ENCODE measurements at places on chromosomes 16 and 17.

- DNase-seq: no peak
Measured at GRCh38 chr16:9016824-9017223, 53.1 kb upstream of the USP7 start.

GRCh38 chr16:13906168-13907089, 13.5 kb upstream of the ERCC4 start:
- DNase-seq: no peak

GRCh38 chr17:54860617-54861470, 39.8 kb upstream of the TOM1L1 start:
- no peak for DNase-seq

GRCh38 chr16:23945243-23945642, 109.5 kb downstream of the PRKCB start:
- no peak for DNase-seq

GRCh38 chr17:70049801-70050591, 25.0 kb upstream of the KCNJ16 start:
- no peak for DNase-seq

DNA sequence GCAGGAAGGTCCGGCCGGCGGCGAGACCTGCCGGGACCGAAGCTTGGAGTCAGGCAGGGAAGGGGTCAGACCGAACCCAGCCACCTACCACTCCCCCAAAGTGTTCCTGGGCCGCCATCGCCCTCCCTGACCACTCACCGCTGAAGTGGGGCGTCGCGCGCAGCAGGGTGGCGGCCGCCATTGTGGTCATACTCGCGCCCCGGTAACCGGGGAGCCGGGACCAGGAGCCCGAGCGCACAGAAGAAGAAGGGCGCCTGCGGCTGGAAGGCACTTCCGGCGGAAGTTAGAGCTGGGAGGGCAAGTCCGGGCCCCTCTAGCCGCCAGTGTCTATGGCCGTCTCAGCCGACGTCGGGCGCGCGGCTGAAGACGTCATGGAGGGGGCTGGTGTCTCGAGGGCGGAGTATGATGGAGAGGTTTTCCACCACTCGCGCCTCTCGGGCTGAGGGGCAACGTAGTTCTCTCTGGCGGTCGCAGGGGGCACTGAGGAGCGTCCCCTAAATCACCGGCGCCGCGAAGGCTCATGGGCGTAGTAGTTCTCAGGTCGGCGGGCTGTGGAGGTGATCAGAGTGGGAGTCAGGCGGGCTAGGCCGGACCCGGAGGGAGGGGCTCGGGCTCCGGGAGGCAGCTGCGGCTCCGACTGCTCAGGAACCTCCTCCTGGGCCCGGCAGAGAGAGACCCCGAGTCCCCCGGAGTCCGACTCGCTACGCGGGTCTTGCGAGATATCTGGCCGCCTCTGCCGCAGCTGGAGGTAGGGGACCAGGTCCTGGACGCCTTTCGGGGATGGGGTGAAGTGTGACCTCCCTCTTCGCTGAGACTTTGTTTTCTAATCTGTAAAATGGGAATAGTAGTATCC, at the start of gene TUFM:
TSS of gene TUFM (minus strand) at position 269 of the 853 bp plus-strand sequence. CDS start at position 190, 79 bp downstream.
- DNase-seq: peak; percentile 95

DNA sequence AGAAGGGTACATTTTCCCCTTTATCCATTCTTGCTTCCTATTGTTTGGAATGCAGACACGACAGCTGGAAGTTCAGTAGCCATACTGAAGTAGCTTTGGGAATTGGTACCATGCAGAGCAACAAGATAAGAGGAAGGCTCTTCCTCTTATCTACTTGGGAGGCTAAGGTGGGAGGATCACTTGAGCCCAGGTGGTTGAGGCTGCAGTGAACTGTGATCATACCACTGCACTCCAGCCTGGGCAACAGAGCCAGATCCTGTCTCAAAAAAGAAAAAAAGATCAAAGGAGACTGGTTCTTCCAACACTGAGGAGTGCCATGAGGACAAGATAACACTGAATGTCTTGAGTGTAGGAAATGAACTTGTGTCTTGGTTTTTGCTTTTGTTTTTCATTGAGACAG, 16.0 kb upstream of the RANGRF start:
- no peak for DNase-seq

DNA sequence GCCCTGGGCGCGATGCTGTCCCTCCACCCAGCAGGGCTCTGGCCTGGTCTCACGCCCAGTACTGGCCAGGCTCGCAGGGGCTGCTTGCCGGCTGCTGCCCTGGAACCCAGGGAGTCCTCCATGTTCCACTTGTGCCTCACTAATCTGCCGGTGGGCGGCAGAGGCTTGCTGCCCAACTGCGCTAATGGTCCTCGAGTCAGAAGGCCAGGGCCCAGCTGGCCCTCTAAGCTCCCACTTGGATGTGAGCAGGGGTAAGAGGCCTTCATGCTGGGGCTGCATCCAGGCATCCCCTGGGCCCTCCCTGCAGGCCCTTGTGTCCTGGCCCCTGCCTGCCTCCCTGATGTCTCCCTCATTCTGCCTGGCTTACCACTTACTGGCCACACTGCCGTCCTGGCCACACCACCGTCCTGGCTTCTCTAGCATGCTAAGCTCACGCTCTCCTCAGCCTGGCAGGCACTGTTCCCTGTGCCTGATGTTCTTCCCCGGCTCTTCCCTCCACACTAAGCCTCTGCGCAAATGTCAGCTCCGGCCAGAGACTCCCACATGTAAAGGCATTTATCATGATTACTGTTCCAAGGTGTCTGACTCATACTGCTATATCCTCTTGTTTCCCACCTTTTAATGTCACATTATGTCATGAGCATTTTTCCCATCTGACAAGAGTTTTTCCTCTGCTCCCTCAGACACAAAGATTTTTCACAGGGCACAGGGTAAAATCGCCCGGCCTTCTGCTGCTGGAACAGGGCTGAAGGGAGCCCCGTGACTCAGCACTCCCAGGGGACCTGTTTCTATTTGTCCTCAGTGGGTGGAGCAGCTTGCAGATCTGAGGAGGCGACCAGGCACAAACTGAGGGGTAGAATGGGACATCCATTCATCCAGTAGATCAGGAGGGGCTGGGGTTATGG, 15.9 kb downstream of the B9D1 start:
- no peak for DNase-seq

GRCh38 chr17:72501404-72502370, 380.9 kb downstream of the SOX9 start:
- no peak for DNase-seq

GRCh38 chr17:74763565-74764387, 12.4 kb downstream of the NAT9 start:
- no peak for DNase-seq

GRCh38 chr17:64707050-64707591, 45.0 kb upstream of the SMURF2 start:
- no peak for DNase-seq

- no peak for DNase-seq
Measured at GRCh38 chr16:11233727-11234376, 22.2 kb downstream of the SOCS1 start.

DNA sequence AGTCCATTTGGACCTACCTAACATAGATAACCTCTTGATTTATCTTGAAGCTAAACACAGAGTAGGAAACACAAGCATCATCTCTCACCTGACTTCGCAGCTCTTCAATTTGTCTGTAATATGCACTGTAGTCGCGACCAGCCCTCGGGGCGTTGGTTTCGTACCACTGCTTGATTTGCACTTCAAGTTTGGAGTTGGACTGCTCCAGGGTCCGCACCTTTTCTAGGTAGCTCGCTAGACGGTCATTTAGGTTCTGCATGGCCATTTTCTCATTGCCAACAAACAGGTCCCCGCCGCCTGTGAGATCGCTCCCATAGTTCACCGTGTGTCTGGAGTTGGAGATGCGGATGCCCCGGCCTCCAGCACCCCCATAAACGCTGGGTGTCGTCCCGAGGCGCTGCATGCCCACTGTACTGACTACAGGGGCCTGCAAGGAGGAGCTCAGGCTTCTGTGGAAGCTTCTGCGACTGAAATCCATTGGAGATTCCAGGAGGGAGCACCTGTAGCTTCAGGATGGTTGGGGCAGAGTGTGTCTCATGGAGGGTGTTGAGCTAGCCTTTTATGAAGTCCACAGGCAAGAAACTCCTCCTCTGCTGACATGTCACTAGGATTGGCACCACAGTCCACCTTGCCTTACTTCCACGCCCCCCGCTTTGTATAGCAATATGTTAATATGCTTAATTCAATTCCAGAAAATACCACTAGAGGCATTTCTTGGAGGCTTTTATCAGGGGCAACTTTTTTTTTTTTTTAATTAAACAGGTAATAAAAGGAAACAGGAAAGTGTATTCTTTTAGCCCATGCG, at the start of gene KRT20:
TSS of gene KRT20 (minus strand) at position 535 of the 805 bp plus-strand sequence. CDS start at position 478, 57 bp downstream.
- DNase-seq: no peak

DNA sequence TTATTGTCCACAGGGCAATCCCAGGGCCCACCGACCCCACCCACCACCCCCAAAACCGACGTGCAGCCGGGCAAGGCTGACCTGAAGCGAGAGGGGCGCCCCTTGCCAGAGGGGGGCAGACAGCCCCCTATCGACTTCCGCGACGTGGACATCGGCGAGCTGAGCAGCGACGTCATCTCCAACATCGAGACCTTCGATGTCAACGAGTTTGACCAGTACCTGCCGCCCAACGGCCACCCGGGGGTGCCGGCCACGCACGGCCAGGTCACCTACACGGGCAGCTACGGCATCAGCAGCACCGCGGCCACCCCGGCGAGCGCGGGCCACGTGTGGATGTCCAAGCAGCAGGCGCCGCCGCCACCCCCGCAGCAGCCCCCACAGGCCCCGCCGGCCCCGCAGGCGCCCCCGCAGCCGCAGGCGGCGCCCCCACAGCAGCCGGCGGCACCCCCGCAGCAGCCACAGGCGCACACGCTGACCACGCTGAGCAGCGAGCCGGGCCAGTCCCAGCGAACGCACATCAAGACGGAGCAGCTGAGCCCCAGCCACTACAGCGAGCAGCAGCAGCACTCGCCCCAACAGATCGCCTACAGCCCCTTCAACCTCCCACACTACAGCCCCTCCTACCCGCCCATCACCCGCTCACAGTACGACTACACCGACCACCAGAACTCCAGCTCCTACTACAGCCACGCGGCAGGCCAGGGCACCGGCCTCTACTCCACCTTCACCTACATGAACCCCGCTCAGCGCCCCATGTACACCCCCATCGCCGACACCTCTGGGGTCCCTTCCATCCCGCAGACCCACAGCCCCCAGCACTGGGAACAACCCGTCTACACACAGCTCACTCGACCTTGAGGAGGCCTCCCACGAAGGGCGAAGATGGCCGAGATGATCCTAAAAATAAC, 3.0 kb downstream of the SOX9 start:
- no peak for DNase-seq

GRCh38 chr16:86381491-86381890, 128.8 kb upstream of the FOXF1 start:
- DNase-seq: no peak

GRCh38 chr16:356741-357140, 4.2 kb upstream of the AXIN1 start:
- DNase-seq: no peak

DNA sequence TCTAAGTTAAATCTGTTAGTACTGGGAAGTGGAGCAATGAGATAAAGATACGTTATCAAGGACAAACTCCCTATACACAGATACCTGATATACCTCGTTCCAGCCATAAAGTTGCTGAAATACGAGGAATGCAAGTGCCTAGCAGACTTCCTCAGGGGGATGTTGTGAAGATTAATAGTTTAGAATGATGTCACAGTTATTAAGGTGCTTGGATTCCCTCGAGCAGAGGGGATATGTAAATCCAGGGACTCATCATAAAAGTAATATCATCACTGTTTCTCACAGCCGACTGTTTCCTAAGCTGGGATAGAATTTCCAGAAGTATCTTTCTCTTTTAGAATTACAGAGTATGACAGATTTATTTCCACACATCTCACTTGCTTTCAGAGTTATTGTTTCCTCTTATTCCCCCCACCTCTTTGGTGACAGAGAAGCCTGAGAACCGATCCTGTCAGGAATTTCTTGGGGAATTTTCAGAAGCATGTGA, 28.4 kb upstream of the ZFHX3 start:
- no peak for DNase-seq

DNA sequence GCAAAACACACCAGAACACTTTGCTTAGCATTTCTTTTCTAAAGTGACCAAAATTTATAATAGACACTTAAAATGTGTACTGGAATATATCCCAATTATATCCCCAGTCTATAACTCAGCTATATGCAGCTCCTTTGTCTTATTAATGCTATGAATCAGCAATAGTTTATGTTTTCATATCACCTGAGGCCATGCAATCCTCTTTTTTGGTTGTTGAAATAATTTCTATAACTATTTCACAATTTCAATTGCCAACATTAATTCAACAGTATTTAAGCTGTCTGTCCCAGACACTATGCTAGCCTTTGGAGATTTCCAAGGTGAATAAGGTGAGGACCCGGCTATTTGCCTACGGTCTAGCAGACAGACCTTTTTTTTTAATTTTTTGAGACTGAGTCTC, 17.2 kb upstream of the BMERB1 start:
- DNase-seq: no peak

DNA sequence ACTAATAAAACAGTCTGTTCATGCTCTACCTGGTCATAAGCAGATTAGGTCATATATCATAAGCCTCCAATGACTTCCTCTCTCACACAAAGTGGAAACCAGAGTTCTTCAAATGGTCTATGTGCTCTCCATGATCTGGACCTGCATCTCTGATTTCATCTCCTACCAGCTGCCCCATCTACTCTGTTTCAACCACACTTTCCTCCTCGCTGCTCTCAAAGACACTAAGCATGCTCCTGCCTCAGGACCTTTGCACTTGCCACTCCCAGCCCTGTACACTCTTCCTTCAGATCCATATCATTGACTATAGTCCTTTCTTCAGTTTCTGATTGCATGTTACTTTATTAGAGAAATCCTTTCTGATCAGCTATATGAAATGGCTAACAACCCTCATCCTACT, 196.8 kb downstream of the PHKB start:
- DNase-seq: no peak

- no peak for DNase-seq
Measured at GRCh38 chr16:58459344-58460218, 40.4 kb upstream of the NDRG4 start.

GRCh38 chr16:56999409-57000270, 10.3 kb downstream of the NLRC5 start:
- no peak for DNase-seq

DNA sequence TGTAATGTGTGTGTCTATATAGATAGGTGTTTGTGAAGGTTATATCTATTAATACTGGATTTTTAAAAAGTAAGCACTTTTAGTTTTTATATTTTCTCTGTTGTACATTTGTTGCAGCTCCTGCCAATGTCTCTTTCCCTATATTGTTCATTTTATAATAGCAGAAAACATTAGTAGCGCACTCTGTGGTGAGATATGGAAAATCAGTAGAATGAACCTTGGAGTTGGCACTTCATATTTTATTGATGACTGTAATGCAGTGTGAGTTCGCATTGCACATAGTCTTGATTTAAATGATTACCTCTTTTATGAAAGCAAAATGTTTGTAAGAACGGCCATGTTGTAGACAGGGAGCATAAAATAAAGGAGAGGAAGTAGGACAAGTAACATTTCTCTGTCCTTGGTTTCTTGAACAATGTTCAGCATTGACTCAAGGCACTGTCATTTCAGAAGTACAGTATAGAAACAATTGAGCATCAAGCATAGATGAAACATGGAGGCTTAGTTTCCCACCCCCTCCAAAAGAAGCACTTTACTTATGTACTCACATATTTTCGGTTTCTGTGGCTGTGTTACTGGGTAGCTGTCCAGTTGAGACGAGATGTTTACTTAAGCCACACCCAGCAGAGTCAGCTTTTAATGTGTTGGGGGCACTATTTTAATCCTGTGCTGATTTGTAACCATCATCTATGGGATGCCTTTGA, 74.0 kb downstream of the TANC2 start:
- DNase-seq: no peak

Data from urinary bladder (tissue), 4 donors.